ENCODE measurements at places on chromosomes 7 and 10.
A peak's percentile ranks its signal among the peaks of the same experiment; 100 is the strongest.

GRCh38 chr7:81297317-81297716 lies 378.5 kb upstream of the SEMA3C start:
- DNase-seq = no peak

- DNase-seq = no peak
Observed at GRCh38 chr10:130557181-130557845, 421.1 kb downstream of the GLRX3 start.

DNA sequence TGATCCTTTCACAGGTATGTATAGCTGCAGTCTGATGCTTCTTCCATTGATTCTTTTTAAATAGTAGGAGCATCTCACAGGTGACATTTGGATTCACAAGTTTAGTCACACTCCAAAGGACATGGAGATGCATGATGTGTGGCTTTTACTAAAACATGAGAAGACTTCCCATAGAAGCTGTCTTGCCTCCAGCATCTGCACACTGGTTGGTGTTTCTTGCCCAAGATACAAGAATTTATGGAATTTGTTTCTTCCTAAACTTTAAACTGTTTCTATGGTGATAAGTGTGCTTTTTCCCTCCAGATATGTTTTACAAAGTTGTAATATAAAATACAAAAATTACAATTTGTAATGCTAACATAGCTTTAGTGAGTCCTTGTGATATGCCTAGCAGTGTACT lies 24.2 kb downstream of the ADIRF start:
- no peak for DNase-seq

DNA sequence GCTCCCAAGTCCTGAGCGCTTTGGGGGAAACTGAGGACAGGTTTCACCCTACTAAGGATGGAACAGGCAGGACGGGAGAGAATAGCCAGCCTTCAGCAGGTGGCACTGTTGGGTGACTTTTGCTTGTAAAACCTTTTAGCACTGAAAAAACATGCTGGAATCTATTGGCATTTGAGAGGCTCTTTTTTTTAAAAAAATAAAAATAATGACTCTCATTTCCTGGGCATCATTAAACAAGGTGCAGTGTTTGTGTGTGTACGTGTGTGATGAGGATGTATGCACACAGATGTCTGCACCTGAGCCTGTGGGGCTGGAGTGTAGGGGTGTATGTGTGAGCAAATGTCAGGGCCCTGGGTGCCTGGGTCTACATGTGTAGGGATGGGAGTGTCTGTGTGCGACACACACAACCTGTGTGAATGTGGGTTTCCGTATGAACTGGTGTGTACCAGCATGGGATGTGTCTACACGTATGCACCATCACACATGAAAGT lies 177.9 kb downstream of the RPS24 start:
- DNase-seq = no peak

DNA sequence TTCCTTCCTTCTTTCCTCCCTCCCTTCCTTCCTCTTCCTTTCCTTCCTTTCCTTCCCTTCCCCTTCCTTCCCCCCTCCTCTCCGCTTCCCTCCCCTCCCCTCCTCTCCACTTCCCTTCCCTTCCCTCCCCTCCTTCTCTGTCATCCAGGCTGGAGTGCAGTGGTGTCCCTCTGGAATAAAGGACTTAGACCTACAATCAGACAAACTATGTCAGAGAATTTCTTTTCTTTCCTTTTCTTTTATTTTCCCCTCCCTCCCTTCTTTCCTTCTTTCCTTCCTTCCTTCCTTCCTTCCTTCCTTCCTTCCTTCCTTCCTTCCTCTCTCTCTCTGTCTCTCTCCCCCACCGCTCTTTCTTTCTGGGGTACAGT lies 242.2 kb downstream of the GATA3 start:
- no peak for DNase-seq

DNA sequence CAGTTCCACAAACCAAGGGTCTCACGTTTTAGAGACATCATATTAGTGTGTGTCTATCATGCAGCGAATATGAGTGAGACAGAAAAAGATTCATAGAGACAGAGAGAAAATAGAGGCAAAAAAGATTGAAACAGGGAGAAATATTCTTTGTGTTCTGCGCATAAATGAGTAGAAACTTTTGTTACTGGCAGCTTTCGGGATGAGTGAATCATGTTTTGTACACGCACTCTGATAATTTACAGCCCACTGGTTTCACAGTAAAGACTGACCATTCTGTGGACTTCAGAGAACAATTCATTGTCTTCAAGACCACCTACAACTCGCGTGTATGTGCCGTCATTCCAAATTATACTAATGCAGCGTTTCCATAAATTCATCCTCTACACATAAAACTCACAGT lies 60.2 kb downstream of the NRCAM start:
- DNase-seq = no peak

DNA sequence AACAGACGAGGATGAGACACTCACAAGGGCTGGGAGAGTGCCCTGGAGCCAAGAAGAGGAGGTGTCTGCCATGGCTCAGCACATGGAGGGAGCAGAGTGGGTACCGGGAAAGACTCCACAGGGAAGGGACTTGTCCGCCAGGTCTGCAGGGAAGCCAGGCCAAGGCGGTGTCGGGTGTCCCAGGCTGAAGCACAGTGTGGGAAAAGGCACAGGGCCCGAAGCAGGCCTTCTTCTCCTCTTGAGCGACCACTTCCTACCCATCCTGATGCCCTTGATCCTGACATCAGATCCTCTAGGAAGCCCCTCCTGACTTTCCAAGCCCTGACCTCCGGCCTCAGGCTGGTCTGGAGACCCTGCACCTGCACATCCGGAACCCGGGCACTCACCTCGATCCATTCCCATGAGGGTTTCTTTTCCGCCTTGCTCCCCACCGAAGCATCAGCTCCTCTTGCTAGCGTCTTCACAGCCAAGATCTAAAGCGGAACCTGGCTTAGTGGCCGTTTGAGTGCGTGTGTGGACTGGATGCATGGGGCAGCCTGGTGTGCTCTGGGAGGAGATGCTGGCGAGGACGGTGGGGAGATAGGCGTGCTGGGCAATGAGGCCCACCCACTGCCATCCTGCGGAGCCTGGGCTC lies 8.5 kb downstream of the CALML3 start:
- DNase-seq = no peak

DNA sequence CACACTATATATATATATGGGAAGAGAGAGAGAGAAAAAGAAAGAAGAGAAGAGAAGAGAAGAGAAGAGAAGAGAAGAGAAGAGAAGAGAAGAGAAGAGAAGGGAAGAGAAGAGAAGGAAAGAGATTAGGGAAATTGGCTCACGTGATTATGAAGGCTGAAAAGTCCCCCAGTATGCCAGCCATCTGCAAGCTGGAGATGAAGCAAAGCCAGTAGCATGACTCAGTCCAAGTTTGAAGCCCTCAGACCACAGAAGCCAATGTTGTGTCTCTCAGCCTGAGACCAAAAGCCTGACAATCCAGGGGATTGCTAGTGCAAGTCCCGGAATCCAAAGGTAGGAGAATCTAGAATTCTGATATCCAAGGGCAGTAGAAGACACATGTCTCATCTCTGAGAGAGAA lies 206.3 kb upstream of the PRSS1 start:
- DNase-seq = no peak

- DNase-seq = no peak
Observed at GRCh38 chr10:86779220-86780017, 23.0 kb downstream of the BMPR1A start.

DNA sequence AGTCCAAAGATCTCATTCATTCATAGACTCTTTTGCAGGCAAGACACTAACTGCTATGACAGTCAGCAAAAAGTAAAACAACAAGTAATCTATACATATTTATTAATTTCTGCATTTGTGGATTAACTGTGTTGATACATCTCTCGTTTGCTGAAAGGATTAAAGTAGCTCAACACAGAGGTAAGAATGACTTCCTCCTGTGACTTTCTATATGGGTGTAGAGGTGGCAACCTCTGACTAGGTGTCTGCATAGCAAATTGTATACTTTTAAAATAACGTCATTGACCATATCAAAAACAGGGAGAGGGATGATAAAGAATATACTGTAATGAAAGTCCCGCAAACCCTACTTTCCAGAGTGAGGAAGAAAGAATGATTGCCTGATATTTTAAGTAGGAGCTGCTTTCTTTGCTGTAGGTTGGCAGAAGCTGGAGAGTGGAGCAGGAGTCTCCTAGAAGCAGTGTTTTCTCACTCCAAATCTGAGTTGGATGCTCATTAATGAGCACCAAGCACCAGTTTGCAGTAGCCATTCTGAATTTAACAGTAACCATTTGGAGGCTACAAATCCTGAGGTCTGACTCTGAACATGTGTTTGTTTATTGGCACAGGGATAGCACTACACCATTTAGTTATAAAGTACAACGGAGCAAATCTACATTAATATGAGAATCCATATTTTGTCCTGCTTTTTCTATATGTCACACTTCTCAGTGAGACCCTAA lies 9.2 kb upstream of the LRRN3 start:
- DNase-seq = no peak

- DNase-seq = no peak
Observed at GRCh38 chr7:114936471-114936870, 14.6 kb downstream of the MDFIC start.

- DNase-seq = no peak
Observed at GRCh38 chr10:83166344-83166743, 973.0 kb upstream of the GHITM start.

- DNase-seq = peak; percentile 33
Observed at GRCh38 chr7:26376175-26376917, 84.7 kb downstream of the SNX10 start.

- DNase-seq = no peak
Observed at GRCh38 chr7:157090485-157091165, 48.1 kb upstream of the UBE3C start.

GRCh38 chr10:133459454-133460207 lies 5.9 kb downstream of the SCART1 start:
- DNase-seq = peak; percentile 3

- DNase-seq = no peak
Observed at GRCh38 chr10:29158066-29158465, 130.8 kb upstream of the LYZL1 start.

DNA sequence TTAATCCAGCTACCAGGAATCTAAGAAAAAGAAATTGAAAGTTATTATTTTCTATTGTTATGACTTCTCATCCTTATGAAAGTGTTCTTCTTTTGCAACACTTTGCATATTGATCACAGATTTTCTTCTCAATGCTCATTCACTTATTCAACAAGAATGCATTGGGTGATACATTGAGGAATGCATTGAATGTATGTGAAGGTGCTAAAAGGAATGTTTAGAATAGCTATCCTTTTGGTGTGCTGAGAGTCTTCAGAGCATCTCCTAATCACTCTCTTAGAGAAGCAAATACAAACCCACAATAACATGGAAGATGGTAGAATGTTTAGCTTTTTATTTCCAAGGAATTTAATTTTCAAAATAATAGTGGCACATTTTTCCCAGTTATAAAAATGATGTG lies 122.1 kb upstream of the KMT2E start:
- no peak for DNase-seq

DNA sequence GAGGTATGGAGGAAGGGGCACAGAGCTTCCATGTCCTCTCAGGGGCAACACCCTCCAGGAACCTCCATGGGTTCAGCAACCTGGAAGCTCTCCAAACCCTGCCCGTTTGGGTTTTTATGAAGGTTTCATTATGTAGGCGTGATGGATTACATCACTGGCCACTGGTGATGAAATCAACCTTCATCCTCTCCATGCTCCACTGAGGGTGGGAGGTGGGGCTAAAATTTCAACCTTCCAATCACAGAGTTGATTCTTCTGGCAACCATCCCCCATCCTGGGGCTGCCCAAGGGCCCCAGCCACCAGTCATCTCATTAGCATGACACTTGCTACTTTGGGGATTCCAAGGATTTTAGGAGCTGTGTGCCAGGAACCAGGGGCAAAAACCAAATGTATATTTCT lies 90.1 kb downstream of the TEX36 start:
- no peak for DNase-seq

DNA sequence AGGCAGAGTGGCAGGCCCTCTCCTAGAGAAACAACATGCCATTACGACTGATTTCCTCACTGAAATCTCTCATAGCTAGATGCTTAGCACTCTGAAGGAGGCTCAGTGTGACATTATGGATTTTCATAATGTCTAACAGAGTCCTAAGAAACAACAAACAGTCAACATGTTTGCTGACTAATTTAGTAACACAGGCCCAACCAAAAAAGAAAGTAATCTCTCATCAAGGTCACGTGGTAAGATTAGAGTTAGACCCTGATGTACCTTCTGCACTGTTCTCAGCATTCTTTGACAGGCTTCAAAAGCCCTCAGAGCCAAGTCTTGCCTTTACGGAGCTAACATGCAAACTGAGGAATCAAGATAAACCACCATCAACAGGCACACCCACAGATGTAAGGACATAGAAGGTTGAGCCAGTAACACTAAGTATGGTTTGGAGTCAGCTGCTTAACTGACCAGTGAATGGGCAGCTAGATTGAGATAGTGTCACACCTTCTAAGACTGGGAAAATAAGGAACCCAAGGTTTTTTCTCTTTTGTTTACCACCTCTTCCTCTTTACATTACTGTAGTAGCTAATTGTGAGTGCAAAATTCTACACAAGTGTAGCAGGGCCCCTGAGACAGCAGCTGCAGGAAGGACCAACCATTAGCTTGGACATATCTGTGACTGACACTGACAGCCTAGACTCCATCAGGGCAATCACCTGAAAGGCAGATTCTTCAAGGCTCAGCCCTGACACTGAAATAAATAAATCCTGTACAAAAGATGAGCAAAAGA lies 15.3 kb upstream of the KCNIP2 start:
- DNase-seq = no peak
